HEK293T (cell line): ENCODE measurements at places on chromosomes 2 and 18.

DNA sequence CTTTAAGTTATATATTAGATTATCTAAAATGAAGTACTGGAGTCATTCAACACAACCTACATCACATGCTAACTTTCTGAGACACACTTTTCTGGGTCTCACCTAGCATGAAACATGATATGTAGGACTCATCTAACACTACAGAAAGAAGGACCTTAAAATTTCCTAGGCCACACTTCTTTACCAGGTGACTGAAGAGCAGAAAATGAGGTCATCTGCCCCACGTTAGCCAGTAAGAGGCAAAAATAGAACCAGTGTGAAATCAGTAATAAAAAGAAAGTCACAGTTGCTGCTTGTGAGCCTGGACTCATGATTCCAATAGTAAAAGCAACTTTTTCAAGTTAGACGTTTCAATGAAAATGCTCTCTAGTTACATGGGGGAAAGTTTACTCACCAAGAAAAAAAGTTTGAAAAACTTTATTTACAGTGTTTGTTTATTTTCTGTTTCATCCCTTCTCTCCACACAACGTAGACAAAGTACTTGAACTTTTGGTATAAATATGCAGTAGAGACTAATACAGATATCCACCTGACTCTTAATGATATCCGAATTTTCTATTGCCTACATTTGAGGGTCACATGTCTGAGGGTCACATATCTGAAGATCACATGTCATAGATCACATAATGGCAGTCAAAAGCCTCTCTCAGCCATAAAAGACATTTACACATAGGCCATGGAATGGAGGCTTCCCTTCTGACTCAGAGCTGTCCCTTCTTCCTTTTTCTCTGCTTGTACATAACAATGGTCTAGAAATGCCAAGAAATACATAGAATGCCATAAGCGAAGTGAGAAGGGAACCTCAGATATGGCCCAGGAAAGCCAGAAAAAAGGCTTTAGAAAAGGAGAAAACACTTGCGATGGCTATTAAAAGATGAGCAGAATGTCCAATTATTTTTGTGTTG, 362.9 kb downstream of the ZEB2 start:
- DNase-seq = no peak

GRCh38 chr2:3282056-3282998, 95.3 kb downstream of the EIPR1 start:
- DNase-seq = no peak

DNA sequence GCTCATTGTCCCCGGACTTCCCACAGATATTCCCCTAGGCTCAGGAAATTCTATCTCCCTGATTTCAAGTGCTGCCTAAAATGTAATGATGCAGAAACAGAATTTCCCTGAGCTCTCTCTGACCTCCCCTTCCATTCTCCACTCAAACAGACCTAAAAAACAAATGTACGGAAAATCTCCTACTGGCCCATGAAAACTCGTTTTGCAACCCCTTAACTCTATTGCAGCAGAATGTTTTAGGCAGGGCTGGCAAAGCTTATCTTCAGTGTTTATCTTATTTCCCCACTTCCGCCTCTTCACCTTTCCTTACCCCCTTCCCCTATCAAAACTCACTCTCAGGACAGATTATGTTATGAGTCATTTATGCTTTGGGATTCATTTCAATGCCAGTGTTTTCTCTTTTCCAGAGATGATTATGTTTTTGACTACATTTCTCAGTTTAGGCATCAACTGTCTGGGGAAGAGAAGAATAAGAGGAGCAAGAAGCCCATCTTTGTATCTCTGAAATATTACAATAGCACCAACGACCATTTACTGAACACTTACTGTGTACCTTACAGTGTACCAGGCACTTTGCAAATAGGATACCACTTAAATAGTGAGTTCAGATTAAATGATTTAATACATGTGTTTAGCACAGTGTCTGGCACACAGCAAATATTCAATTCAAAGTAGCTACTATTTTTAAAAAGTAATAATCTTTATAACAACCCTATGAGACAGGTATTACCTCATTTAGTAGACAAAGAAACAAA, 53.9 kb upstream of the STPG4 start:
- DNase-seq = no peak

GRCh38 chr2:39435741-39436591, 1.1 kb downstream of the MAP4K3 start:
- no peak for DNase-seq

- DNase-seq = no peak
These were observed 163.6 kb downstream of the PTPRM start for GRCh38 chr18:7730682-7731081.

DNA sequence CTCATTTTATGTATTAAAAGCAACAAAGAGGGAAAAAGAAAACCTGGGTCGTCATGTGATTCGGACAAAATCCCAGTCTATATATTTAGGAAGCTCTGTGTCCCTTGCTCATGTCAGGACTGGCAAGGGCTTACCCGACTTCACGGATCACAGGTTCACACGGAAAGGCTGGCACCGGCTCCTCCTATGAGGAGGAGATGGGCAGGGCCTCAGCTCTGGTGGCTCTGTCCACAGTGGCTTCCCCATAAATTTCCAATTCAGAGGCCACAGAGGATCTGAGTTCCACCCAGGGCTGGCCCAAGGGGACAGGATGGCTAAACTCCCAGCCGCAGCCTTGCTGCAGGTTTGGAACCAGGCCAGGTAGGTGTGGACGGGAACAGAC, 186.8 kb downstream of the BCL2 start:
- no peak for DNase-seq

GRCh38 chr2:122203523-122203922, 448.1 kb downstream of the TSN start:
- DNase-seq = no peak

- DNase-seq = no peak
These were observed 5.1 kb downstream of the SPTBN1 start for GRCh38 chr2:54461261-54461660.
